Cardiac muscle cell (in vitro differentiated cells and primary cell): ENCODE measurements at places on chromosomes 7 and 10.

DNA sequence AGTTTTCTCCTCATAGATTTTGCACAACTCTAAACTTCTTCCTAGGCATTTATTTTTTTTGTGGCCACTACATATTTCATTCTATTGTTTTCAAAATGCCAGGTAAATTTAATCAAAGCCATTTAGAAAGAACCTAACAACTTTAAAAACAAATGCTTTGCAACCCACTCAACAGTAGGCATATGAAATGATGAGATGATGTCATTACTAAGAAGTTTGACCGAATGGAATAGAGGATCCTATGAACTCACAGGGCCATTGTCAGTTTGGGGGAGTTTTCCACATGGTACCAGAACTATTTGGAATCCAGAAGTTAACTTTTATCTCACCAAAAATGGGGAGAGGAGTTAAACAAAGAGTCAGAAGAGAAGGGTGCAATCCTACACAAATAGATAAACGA lies 100.7 kb upstream of the INHBA start:
- no peak overlapping the region for H3K4me3 ChIP-seq
- H3K27me3 ChIP-seq = no peaks in the 10 kb centered on the region
- H3K4me1 ChIP-seq = peaks cover 5% of the 10 kb centered on the region
- H3K36me3 ChIP-seq = no peaks in the 10 kb centered on the region
- no peak overlapping the region for H3K27ac ChIP-seq

- no peak overlapping the region for H3K4me3 ChIP-seq
- no peak overlapping the region for H3K27ac ChIP-seq
- H3K27me3 ChIP-seq = peaks cover 3% of the 10 kb centered on the region
- no peaks in the 10 kb centered on the region for H3K36me3 ChIP-seq
- no peak for DNase-seq
Observed at GRCh38 chr7:115526278-115526677, 504.3 kb downstream of the TFEC start.

GRCh38 chr10:69317626-69318105 lies 39.4 kb downstream of the HK1 start:
- DNase-seq = no peak
- H3K4me1 ChIP-seq = peaks cover 32% of the 10 kb centered on the region
- no peaks in the 10 kb centered on the region for H3K27me3 ChIP-seq
- peak overlapping the region; percentile 48 for H3K27ac ChIP-seq

- H3K27me3 ChIP-seq = no peaks in the 10 kb centered on the region
- no peak overlapping the region for H3K4me3 ChIP-seq
- no peaks in the 10 kb centered on the region for H3K36me3 ChIP-seq
- no peak for DNase-seq
- peaks cover 12% of the 10 kb centered on the region for H3K4me1 ChIP-seq
Observed at GRCh38 chr7:80520199-80520598, 8.3 kb upstream of the GNAT3 start.

DNA sequence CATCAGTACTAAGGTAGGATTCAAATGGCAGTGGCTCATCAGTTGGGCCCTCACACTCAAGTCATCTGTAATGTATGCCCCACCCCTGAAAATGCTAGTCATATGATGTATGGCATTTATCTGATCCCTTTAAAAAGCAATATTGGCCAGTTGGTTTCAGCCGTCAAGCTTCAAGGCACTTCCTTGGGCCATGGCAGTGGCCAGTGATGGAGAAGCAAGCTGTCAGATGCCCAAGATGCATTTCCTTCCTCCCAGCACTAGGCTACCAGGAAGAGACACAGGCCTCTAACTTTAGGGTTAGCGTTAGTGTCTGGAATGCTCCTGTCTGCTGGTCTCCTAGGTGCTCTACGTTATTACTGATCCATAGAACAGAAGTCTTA lies 64.1 kb downstream of the PIK3AP1 start:
- no peaks in the 10 kb centered on the region for H3K27me3 ChIP-seq
- peaks cover 12% of the 10 kb centered on the region for H3K4me1 ChIP-seq
- no peak for DNase-seq
- H3K36me3 ChIP-seq = no peaks in the 10 kb centered on the region
- H3K27ac ChIP-seq = no peak overlapping the region
- H3K4me3 ChIP-seq = no peak overlapping the region

DNA sequence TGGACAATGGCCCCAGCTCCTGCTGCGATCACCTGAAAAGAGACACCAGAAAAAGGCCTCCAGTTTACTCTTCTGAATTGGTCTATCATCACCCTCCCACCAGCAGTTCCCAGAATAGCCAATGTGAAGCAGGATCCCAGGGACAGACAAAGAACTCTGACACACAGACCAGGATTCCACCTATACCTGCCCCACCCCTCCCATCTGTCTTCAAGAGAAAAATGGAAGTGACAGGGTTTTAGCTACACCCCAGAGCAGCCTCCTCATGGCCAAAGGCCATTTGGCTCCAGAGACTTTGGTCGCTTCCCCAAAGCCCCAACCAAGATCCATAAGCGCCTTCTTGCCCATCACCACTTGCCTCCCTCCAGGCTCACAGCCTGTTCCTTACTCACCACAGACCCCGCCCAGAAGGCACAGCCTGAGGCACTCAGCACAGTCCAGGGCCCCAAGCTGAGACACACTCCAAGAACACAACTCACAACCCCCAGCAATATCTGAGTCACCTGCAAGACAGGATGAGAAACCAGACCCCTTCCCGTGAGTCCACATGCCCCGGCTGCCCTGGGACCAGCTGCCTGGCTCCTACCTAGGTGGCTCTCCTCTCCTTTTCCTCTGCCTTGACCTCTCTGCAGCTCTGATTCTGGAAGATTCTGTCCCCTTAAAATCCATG lies 6.5 kb downstream of the TMEM176B start:
- DNase-seq = no peak
- no peaks in the 10 kb centered on the region for H3K36me3 ChIP-seq
- no peak overlapping the region for H3K4me3 ChIP-seq
- H3K27ac ChIP-seq = no peak overlapping the region

DNA sequence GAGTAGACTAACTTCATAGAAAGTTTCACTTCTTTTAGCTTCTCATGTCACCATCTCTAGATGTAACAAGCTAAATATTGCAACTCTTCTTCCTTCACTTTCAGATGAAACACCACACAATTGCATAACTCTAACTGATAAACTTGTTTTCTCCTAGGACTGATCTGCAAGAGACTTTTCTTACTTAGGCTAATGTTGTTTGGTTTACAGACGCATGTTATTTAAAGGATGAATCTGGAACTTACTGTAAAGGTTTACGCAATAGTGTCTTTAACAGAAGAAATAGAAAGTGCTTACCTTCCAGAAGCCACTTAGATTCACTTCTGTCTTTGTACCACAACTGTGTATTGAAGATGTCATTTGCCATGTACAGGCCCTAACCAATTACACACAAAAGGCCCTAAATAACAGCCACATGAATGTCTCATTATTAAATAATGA lies 22.1 kb upstream of the ZC3HAV1 start:
- H3K27ac ChIP-seq = no peak overlapping the region
- no peak overlapping the region for H3K4me3 ChIP-seq
- peaks cover 6% of the 10 kb centered on the region for H3K27me3 ChIP-seq
- no peaks in the 10 kb centered on the region for H3K4me1 ChIP-seq
- H3K36me3 ChIP-seq = no peaks in the 10 kb centered on the region
- DNase-seq = no peak

DNA sequence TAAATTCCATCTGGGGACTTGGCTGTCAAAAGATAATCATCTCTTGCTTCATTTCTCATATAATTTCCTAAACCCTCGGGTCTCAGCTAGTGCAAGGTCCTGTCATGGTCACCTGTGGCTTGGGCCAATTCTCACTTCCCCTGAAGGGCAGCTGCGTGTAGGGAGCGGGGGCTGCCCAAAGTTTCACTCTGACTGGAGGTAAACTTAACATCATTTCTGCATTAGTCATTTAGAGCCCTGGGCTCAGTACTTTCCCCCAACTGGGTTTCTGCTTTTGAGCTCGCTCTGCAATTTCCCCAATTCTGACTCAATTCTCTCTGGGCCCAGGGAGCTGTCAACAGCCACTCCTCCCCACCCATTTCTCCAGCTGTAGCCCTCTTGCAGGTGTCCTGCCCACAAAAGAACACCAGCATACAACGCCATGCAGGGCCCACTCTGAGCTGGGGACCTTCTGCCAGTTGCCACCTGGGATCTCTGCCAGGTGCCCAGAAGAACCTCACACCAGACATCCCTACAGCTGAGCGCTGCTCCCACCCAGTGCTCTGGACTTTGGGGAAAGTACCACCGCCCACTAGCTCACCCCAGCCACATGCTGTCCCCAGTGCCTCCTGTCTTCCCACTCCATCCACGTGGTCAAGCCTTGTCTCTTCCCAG lies 37.9 kb downstream of the VOPP1 start:
- H3K36me3 ChIP-seq = no peaks in the 10 kb centered on the region
- H3K4me3 ChIP-seq = no peak overlapping the region
- no peak overlapping the region for H3K27ac ChIP-seq
- H3K4me1 ChIP-seq = no peaks in the 10 kb centered on the region

DNA sequence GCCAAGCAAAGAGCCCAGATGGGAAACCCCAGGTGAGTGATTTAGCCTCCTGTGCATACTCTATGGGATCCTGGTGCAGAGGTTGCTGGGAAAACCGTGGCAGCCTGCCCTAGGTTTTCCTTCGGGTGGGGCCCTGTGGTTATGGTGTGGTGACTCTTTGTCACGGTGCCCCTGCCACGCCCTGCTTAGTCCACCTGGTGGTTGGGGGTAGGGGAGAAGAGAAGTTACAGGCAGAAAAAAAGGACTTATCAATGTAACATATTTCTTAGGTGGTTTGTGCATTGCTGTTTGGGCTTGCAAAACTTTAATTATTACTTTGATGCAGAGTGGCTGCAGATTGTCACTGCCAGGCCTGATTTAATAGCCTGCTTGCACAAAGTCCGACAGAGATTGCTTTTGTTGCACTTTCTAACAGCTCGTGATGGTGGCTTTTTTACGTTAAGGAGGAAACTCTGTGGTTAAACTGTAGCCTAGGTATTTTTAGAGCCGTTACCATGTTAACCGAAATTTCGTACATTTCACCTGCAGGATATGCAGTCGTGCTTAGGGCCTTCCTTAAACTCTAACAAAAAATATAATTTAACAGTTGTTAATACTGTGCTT lies 197.4 kb downstream of the RNLS start:
- H3K4me3 ChIP-seq = no peak overlapping the region
- no peaks in the 10 kb centered on the region for H3K27me3 ChIP-seq
- H3K36me3 ChIP-seq = no peaks in the 10 kb centered on the region
- no peak for DNase-seq

DNA sequence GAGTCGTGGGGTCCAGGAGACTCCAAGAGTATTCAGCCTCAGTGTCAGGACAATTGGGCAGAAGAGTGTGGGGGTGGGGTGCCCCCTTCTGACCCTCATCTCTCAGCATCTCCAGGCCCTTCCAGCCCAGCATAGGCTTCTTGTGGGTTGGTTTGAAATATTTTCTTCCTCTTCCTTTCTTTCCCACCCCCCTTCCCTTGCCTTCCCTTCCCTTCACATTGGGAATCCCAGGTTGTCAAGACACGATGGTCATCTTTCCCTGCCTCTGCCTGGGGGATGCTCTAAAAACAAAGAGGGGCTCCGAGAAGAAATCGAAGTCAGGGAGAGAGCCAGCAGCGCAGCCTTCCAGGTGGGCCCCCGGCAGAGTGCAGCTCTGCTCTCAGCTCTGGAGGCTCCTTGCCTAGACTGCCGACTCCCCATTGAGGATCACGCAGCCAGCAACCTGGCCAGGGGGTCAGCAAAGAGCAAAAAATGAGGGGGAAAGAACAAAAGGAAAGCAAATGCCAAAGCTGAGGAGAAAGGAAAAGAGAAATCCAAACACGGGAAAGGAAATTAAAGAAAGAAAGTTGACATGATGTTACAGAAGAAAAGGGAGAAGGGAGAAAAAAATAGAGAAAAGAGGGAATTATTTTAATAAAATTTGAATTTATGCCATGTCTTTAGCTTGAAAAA lies 1.5 kb downstream of the PAX2 start:
- no peak overlapping the region for H3K27ac ChIP-seq
- no peak overlapping the region for H3K4me3 ChIP-seq
- peaks cover 100% of the 10 kb centered on the region for H3K27me3 ChIP-seq
- H3K4me1 ChIP-seq = peaks cover 20% of the 10 kb centered on the region
- no peak for DNase-seq
- no peaks in the 10 kb centered on the region for H3K36me3 ChIP-seq

GRCh38 chr10:77479586-77479985 lies 158.0 kb downstream of the KCNMA1 start:
- H3K27ac ChIP-seq = no peak overlapping the region
- no peaks in the 10 kb centered on the region for H3K4me1 ChIP-seq
- H3K4me3 ChIP-seq = no peak overlapping the region
- no peak for DNase-seq

GRCh38 chr10:32381165-32381564 lies 34.2 kb upstream of the EPC1 start:
- no peaks in the 10 kb centered on the region for H3K27me3 ChIP-seq
- H3K27ac ChIP-seq = peak overlapping the region; percentile 87
- no peak overlapping the region for H3K4me3 ChIP-seq
- DNase-seq = no peak
- no peaks in the 10 kb centered on the region for H3K36me3 ChIP-seq
